Activated gamma-delta T cell treated with Interleukin-2 at 50 U/mL for 16 hours (primary cell): ENCODE measurements at places on chromosomes 11 and 22.

DNA sequence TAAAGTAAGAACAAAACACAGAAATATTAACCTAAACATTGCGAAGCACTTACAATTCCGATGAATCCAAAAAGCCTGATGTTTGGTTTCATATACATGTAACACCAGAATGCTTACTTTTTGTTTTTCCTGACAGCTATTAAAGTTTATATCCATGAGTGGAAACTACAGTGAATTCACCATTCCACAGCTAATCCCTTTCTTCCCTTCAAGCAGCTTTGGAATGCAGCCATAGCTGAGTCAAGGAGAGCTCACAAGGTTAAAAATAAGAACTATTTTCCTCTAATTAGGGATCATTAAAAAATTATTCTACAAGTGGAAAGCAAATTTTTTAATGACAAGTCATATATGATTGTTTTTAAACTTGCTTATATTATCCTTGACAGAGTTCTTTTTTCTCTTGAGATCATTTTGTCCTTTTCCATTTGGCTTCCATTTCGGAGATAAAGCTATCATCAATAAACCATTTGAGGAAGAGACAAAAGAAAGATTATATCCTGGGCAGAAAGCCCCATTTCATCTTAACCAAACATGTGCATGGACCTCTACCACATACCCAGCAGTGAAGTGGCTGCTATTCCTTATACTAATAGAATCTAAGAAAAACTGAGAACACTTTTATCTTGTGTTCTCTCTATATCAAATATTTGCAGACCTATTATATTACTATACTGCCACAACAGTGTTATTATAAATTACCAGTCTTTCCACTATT, 19.7 kb upstream of the FIBIN start:
- DNase-seq = no peak

GRCh38 chr11:61610905-61611304, 30.0 kb upstream of the SYT7 start:
- no peak for DNase-seq

GRCh38 chr11:122413677-122414076, 241.8 kb upstream of the UBASH3B start:
- no peak for DNase-seq

GRCh38 chr11:95066716-95067038, at the start of gene SRSF8:
TSS of gene SRSF8 (plus strand) at chr11:95066919. CDS start at chr11:95067227, 308 bp downstream.
- DNase-seq = no peak

DNA sequence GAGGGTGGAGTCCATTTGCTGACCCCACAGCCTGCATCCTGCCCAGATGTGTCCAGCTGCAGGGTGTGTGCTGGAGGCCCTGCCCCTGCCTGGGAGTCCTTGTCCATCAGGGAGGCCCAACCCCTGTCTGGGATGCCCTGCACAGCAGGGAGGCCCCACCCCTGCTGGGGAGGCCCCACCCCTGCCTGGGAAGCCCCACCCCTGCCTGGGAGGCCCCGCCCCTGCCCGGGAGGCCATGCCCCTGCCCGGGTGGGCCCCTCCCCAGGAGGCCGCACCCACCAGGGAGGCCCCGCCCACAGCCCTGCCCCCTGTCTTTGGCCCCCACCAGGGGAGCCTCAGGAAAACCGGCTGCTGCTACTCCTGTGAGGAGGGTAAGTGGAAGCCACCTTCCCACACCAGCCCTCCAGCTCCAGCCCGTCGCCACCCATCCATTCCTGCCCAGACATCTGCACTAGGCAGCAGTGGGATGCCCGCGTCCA, 37.2 kb downstream of the MUC5B start:
- DNase-seq = no peak

DNA sequence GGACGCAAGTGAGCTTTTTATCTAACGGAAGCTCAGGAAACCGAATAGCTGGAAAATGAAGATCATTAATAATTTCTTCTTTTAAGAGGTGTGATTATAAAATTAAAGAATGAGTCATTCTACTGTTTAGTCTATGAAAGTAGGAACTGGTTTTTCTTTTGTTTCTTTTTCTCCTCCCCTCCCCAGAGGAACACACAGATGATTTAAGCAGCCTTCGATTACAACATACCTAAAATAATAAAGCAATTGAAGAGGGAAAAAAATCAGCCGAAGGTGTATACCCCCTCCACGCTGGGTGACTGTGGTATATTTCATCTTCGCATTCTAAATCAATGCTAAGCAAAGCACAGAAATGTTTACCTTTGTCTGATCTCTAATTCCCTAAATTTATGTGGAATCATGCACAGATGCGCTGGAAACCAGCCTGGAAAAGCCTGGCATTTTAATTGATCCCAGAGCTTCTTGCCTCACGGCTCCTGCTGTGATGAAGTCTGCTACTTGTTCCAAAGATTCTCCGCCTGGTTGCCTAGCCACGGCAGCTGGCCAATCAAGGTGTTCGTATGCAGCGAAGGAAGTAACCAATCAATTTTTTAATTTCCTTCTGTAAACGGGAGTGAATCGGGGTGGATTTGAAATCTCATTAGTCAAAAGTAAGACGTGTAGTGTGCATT, 133.9 kb downstream of the FANCF start:
- no peak for DNase-seq

DNA sequence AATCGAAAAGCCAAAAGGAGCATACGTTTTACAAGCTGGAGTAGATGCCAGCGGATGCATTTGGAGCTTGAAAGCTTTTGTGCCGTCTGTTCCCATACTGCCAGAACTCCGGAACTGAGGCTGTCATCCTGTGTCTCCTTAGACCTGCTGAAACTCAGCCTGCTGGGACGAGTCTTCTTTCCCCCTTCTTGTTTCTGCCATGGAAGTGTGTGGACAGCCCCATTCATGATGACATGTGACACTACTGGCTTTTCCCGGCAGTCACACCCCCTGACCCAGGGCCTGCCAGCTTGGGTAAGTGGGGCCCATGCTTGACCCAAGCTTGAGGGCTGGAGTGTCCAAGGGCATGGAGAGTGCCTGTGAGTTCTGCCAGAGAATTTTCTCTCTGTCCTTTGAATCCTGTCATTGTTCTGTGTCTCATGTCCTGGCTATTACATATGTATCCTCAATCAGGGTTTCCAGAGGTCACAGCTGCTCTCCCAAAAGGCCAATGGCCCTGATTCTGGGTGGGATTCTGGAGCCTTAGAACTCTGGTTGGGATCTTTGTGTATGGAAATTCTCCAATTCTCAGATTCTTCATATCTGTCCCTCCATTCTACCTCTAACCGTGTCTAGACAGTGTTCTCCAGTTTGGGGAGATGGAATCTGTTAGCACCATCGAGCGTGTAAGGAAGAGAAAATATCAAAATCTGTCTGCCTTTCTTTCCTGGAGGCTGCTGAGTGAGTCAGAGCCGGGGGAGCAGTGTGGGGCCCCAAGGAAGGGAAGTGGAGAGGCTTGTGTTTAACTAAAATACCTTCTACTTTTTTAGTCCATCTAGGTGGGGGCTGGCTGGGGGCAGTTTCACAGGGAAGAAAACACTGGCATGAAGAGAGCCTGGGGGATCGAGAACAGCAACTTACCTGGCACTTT, 73.2 kb downstream of the KIAA1671 start:
- no peak for DNase-seq

- no peak for DNase-seq
Measured at GRCh38 chr11:10504490-10504889, 36.5 kb downstream of the RNF141 start.

DNA sequence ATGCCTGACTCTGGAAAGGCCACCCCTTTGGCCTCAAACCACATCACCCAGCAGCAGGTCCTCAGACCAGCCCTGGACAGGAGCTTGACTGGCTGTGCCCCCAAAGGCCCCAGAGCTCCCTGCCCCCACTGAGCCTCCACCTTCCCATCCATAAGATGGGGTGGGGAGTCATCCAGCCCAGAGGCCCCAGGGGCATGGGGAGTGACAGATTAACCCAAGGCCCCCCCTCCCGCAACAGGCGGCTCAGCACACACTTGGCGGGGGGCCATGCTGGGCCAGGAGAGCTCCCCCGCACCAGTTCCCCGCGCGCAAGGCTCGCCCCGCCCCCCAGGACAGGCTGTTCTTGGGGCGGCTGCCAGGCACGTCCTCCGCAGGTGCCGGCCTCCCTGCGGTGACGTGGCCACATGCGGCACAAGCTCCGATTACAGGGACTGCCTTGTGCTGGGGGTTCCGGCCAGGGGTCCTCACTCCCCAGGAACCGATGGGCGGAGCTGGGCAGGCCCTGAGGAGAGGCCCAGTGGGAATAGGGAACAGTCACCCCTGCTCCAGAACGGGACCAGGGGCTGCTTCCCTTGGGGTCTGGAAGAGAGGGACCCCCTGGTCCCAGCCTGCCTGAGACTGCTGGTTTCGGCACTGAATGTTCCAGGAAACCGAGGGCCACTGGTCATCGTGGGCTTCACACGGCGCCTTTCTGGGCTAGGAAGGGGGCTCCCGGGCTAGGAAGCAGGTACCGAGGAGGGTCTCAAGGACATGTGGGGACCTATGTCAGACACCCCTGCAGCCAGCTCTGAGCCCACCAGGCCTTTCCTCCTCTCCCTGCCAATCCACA, 5.1 kb upstream of the CDKN1C start:
- no peak for DNase-seq

GRCh38 chr22:36589856-36590255, 60.9 kb upstream of the EIF3D start:
- no peak for DNase-seq

DNA sequence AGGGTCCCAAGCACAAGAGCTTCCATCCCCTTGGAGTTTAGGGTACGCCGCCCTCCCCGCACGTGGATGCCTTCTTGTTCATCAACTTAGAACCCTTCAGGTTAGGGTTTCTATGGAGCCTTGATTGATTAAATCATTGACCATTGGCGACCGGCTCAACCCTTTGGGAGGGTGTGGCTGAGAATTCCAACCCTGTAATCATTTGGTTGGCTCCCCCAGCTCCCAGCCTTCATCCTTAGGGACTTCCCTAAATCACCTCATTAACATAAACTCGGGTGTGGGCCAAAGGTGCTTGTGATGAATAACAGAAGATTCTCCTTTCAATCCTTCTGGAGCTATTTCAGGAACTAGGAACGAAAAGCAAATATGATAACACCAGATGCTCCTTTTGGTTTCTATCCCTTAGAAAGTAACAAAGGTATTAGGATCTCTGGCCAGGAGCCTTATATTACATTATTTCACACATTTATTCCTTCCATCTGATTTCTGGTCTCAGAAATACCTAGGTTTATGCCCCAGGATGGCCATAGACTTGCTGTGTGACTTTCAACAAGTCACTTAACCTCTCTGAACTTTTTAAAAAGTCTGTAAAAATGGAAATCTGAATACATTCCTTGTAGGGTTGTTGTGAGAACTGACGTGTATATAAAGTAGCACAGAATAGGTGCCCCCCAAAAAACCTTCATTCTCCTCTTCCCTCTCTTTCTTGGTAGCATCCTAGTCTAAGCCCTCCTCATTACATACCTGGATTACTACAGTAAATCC, 26.8 kb downstream of the MCHR1 start:
- no peak for DNase-seq

DNA sequence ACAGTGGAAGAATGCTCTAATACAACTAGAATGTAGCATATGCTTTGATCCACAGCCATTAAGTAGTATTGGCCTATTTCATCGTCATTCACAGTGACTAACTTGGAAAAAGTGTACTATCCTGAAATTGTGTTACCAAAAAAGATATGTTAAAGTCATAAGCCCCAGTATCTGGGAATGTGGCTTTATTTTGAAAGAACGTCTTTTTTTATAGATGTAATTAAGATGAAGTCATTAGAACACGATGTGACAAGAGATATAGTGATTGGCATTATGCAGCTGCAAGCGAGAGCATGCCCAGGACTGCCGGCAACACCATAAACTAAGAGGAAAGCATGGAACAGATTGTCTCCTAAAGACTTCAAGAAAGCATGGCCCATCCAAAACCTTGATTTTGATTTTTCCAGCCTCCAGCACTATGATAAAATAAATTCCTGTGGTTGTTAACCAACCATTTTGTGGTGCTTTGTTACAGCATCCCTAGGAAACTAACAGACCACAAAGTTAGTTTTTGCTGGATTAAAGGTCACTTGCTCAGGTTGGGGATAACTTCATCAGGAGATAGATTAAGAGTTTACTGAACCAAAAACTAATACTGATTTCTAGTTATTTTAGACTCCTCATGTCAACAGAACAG, 870.6 kb upstream of the LRRC4C start:
- DNase-seq = no peak

DNA sequence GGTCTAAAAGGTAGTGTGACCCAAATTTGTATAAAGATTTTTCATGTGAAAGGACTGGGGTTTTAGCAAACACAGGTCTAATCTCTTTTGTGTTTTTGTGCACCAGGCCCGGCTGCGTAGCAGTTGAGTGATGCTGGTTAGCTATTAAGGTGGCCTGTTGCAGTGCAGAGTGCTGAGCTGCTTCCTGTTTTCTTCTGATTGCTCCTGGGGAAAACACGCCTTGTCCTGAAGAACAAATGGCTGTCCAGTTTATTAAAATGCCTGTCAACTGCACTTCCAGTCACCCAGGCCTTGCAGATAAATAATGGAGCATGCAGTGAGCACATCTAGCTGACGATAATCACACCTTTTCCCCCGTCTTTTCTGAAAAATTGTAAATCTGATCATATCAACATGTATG, 1.8 kb downstream of the SRSF8 start:
- peak; percentile 63 for DNase-seq

GRCh38 chr11:72309074-72309598, 65.2 kb upstream of the PHOX2A start:
- DNase-seq = no peak

GRCh38 chr11:122951211-122951610, 30.4 kb downstream of the BSX start:
- no peak for DNase-seq

- no peak for DNase-seq
Measured at GRCh38 chr22:40991298-40991697, 40.1 kb downstream of the RBX1 start.

GRCh38 chr11:86202013-86202336, 42.6 kb upstream of the EED start:
- DNase-seq = no peak

DNA sequence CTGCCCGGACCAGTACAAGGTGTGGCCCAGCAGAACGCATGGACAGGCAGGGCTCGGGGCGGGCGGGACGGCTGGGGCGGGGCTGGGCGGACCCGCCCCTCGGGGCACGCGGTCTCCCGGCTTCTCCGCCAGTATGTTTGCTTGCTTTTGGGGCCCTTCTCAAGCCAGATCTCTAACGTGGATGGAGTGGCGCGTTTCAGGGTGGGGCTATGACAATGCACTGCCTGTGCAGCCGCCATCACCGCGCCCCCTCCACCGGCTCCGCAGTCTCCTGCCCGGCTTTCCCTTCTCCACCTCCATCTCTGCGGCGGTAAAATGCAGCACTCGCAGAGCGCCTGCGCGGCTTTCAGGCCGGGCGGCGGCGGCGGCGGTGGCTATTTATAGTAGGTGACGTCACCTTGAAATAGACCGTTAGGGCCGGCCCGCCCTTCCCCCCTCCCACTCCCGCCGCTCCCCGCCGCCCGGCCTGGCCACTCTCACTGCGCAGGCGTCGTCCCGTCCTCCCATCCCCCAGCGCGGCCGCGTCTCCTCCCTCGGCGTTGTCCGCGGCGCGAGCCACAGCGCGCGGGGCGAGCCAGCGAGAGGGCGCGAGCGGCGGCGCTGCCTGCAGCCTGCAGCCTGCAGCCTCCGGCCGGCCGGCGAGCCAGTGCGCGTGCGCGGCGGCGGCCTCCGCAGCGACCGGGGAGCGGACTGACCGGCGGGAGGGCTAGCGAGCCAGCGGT, at the start of gene YWHAH:
Gene YWHAH (plus strand): TSS at position 558 of the 722 bp plus-strand sequence. CDS start 199 bp downstream, outside the sequence.
- DNase-seq = peak; percentile 83
